ENCODE measurements at places on chromosomes 16 and 17.

- no peak for DNase-seq
Observed at GRCh38 chr16:50599494-50599893, 51.3 kb downstream of the NKD1 start.

DNA sequence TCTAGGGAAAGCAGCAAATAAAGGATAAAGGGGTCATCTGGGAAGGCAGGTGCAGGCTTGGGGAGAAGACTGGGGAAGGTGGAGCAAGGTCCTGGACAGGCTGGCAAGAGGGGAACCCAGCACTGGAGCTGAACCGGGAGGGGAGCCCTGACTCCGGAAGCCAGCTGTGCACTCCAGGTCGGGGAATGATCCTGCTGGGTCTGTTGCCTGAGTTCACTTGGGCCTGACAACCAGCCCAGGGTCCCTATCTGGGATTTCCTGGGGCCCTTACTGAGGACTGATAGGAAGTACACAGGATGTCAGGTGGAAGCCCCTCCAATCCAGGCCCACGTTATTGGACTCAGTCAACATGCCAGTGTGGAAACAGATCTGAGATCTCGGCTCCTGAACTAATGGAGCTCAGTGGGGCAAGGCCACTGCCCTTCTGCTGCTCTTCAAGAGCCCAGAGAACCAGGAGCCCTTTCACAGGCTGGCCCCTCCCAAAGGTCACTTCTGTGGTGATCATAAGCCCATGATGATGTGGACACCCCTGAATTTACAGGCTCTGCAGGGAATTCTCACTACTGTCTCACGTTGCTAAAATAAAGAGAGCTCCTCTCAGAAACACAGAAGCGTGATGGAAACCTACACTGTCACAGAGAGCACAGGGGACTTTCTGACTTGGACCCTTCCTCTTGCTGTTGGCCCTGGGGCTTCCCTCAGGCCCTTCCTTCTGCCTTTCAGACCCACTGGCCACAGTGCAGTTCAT is 19.9 kb upstream of the PITPNM3 start:
- DNase-seq = no peak

- no peak for DNase-seq
Observed at GRCh38 chr16:79071424-79071823, 529.1 kb downstream of the MAF start.

- no peak for DNase-seq
Observed at GRCh38 chr16:46613352-46613751, 7.8 kb downstream of the SHCBP1 start.

Measured in epithelial cell of proximal tubule (primary cell).